ENCODE measurements at places on chromosomes 6 and 20.

GRCh38 chr20:6200092-6200491 lies 77.3 kb upstream of the FERMT1 start:
- no peak for DNase-seq

DNA sequence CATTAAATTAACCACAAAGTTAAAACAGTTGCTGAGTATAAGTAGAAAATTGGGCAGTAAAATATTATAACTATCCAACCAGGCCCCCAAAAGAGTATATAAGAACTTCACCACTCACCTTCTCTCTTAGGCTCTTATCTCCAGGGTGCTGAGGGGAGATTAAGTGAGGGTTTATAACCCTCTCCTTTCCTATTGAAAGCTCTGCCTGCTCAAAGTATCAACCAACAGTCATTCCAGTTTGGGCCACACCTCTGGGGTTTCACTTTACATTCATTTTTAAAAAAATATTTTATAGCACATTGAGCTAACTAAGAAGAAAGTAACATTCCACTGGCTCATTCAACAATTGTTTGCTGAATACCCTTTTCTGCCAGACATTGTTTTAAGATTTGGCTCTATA lies 22.1 kb downstream of the GSTA4 start:
- no peak for DNase-seq

DNA sequence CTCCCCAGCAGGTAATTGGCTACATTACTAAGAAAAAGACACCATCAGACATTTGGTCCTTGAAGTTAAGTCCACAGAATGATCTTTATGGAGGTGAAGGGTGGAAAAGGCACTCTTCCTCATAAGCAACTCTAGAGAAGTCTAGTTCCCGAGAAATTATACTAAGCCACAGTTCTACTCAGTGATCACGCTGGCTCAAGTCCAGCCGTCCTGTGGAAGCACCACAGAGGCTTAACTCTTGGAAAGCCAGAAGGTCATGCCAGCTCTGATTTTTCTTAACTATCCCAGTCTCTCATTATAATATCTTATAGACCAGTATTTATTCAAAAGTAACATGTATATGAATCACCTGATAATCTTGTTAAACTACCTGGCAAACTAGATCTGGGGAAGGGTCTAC lies 258.5 kb downstream of the EYA4 start:
- no peak for DNase-seq

- no peak for DNase-seq
Measured at GRCh38 chr20:43972051-43972450, 57.4 kb downstream of the TOX2 start.

DNA sequence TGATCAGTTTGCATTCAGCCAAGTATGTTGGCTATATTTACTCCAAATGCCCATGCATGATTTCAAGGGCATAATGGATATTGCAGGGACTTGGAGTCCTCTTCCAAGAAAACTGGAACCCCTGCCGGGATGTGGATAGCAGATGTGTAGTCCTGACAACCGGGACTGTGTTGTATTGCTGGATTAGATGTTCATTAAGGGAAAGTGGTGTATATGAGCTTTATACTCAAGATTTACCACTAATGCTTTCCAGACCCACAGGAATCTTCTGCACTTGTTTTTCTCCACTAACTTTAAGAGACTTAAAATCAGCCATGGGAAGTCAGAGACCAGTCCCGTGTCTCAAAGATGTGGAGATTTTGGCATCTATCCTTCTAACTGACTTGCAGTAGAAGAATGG lies 770.9 kb downstream of the HDGFL1 start:
- DNase-seq, result no peak
